ENCODE measurements at places on chromosomes 6 and 20.

DNA sequence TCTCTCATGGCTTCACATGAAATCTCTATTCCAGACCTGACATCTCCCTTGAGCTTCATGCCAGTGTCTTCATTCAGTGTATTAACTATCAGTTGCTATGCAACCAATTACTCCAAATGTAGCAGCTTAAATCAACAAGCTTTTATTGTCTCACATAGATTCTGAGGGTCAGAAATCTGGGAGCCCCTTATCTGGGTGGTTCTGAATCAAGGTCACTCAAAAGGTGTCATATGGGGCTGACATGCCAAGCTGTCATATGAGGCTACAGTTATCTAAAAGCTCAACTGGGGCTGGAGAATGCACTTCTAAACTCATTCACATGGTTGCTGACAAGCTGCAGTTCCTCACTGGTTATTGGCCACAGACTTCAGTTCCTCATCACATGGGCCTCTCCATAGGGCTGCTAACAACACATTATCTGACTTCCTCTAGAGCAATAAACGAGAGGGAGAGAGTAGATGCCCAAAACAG lies 7.3 kb upstream of the CGA start:
- DNase-seq: no peak

DNA sequence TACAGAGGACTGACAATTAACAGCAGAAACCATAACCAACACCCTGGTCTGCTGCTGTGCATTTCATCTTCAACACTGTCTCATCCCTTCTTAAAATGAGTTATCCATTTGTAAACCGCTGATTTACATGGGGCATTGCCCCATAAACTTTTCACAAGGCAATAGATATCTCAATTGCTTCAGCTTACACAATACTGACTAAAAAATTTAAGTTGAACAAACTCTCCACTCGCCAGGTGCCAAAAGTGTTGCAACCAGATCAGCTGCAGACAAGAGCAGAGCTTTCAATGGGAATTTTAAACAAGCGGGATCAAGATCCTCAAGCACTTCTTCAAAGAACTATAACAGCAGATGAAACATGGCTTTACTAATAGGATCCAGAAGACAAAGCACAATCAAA lies 183.0 kb downstream of the TASP1 start:
- no peak for DNase-seq

DNA sequence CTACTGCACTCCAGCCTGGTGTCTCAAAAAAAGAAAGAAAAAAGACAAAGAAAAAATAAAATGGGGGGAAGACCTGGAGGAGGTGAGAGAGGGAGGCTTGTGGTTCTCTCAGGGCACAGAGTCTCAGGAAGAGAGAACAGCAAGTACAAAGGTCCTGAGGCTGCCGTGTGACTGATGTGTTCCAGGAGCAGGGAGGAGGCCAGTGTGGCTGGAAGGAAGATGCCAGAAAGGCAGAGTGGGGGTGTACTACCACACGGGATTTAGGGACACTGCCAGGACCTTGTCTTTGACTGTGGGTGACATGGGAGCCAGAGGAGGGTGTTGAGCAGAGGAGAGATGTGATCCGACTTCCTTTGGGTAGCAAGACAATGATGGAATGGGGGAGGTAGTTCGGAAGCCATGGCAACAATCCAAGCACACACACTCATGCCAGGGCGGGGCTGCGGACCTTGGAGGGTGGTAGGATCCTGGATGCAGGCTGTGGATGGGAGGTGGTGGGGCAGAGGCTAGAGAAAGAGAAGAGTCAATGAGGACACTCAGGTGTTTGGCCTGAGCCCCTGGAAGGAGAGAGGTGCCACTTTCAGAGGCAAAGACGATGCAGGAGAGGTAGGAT lies 136.4 kb upstream of the PTPN1 start:
- DNase-seq: no peak

- no peak for DNase-seq
These were observed 108.0 kb downstream of the ADGRG6 start for GRCh38 chr6:142409794-142410193.

GRCh38 chr6:17096096-17096495 lies 5.8 kb upstream of the STMND1 start:
- no peak for DNase-seq

DNA sequence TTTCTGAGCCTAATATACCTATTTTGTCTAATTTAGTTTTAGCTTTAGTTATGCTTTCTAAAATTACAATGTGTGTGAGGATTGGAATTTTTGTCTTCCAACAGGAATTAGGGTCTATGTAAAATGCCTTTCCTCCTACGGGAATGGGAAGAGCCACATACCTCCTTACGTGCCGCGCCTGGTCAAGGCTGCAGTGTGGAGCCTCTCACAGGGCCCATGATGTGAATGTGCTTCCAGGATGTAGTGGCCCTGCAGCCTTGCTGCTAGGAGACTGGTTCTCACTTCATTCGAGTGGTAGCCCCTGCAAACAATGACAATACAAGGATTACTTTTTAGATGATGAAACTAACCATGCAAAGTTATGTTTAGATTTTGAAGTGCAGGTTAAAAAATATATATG lies 110.2 kb downstream of the SOBP start:
- DNase-seq: no peak

- no peak for DNase-seq
These were observed 906 bp upstream of the FOXP4 start for GRCh38 chr6:41545247-41545702.

DNA sequence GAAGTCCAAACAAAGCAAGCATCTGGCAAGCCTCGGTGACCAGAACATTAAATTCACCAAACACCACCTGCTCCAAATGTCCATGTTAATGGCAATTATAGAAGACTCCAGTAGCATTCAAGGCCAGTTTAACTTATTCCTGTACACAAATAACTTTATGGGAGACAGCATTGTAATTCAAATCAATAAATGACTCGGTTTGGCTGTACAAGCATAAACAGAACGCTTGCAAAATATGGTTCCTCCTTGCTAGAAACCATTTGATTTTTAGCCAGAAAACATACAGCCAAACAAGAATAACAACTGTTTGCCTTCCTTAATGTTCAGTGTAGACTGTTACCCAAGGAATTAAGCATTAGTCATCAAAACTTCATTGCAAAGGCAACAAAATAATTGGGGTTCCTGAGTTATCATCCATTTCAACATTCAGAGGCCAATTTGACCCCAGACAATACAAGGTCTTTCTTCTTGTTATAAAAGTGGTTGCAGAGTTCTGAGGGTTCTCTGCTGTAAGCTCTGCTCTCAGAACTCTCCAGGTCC lies 125.1 kb downstream of the BFSP1 start:
- no peak for DNase-seq

- DNase-seq: no peak
These were observed 49.8 kb upstream of the THEMIS start for GRCh38 chr6:127950566-127951145.

DNA sequence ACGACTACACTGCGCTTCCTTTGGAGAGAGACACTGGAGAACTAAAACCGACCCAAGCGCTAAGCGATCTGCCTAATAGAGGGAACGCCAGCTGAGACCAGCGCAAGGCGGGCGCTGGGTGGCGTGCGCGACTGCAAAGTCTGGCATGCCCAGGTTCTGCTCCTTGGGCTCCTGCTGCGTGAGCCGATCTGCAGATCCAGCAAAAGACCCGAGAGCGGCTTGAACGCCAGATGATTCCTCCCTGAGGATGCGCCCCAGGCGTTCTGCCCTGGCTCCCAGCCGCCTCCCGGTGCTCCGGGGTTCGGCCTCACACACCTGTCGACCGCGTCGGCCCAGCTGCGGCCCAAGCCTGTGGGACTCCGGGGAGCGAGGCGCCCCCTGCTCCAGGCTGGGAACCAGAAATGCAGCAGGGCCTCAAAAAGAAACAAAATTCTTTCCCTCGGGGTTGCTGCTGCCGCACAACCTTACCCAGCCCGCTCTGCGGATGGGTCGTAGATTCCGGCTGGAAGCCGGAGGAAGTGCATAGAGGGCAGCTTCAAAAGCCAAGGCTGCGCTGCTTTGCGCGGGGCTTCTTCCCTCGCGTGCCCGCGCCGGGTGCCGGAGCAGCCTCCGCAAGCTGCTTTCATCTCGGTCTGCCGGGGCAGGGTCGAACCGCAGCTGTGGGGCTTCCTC lies 17.9 kb upstream of the PRDM13 start:
- peak; percentile 45 for DNase-seq

- no peak for DNase-seq
These were observed 68.4 kb downstream of the PCSK2 start for GRCh38 chr20:17295151-17295726.

- no peak for DNase-seq
These were observed 2.8 kb upstream of the FOXC1 start for GRCh38 chr6:1606780-1607515.

DNA sequence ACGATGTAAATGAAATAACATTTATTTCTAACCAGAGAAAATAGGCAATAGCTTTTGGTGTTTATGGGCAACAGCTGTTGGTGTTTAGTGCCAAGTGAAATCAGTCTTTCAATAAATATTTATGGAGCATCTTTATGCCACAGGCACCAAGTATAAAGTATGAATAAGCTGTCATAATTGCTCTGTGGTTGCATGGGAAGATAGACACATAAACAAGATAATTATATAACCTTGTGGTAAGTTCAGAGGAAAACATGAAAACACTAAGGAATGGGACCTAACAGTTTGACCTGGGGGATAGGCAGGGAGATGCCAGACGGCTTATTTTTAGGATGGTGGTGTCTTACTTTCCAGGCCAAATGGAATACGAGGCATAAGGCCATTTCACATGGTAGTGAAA lies 110.9 kb downstream of the GFRAL start:
- no peak for DNase-seq

DNA sequence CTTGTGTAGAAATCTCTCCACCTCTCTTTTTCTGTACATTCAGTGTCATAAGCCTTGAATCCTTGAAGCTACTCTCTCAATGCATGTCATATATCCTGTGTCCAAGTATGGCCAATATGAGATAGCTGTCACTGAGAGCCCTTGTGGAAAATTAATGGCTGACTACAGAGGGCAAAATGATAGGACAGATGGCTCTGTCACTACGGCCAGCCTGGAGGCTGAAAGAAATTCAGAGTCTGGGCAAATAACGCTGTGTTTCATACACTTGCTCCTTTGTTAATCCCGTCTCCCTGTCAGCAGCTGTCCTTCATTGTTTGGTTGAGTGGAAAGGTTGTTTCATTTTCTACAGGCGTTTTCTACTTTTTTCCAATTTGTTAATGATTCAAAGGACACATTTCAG lies 70.4 kb upstream of the VGLL2 start:
- no peak for DNase-seq

DNA sequence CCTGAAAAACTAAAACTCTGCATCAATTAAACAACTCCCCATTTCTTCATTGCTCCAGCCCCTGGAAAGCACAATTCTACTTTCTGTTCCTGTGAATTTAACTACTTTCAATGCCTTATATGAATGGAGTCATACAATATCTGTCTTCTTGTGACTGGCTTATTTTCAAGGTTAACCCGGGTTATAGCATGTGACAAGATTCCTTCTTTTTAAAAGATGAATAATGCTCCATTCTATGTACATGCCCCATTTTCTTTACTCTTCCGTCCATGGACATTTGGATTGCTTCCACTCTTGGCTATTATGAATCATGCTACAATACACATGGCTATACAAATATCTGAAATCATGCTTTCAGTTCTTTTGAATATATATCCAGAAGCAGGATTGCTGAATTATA lies 334.9 kb upstream of the ID4 start:
- DNase-seq: no peak

DNA sequence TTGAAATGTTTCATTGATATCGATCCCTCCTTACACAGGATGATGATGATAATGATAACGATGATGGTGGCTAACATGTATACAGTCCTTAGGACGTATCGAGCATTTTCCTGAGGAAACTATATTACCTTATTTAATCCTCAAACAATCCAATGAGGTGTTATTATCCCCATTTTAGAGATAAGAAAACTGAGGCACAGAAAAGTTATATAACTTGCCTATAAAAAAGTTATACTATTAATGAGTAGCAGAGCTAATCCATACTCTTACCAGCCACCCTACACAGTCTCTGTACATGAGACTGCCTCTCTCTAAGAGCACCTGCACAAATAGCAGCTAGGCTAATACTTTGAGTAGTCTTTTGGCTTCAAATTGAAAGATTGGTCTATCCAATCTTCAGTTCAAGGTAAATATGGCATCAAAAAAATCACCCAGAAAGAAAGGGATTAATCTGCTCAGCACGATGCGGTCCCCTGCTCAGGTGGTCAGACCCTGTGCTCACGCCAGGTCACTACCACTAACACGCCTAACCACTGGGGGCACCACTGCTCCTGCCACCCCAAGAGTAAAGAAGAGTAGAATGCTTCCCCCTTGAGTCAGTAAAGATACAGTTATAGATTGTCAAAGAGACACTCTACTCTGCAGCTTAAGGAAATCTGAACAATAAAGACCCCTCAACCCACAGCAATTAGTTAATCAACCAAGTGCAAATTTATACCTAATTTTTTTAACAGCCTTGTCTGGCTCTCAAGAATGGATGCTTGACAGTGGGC lies 15.0 kb downstream of the GABBR1 start:
- DNase-seq: no peak

DNA sequence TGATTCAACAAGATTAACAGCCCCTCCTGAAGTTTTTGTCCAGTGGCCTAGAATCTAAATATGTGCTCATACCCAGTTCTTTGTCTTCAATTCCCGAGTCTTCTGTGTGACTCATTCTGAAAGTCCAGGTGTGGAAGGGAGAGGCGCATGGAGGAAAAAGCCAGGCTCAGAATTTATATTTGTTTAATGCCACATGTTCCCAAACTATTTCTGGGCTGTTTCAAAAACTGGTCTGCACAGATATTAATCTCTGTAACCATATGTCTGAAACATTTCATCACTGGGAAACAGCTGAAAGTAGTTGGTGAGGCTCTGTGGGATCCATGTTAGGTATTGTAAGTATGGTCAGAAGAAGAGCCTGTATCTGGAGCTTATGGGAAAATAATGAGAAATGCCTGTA lies 266.0 kb downstream of the PAX1 start:
- DNase-seq: no peak

DNA sequence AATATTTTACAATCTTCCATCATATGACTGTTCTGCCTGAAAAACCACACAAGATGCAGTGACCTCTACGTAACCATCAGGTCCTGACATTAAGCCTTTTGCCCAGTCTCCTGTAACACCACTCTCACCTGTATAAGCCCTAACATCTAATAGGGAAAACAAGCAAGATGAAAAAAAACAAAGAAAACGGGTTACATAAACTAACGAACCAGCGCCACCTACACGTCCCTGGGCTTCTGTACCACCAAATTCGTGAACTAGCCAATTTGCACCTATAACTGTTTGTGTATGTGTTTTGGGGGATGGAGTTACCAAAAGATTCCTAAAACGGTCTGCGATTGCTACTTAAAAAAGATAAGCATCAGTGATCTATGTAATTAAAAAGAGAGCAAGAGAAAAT lies 70.2 kb downstream of the BLOC1S5 start:
- DNase-seq: no peak

DNA sequence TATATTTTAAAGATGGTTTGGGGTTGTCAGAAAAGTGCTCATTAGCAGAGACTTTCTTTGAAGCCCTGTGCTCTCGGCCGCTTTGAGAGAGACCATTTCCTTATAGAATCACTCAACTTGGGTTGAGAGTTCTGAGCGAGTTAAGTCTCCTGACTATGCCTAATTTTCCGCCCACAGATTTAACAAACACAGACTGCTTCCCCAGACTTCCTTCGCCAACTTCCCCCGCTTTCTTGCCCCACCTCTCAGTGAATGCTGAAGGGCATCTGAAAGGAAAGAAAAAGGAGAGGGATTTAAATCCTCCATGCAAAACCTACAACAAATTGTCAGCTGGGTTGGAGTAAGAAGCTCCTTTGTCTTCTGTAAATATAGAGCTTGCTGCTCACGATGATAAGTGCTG lies 224.0 kb downstream of the EYA2 start:
- DNase-seq: no peak

Measured in naive thymus-derived CD8-positive, alpha-beta T cell (primary cell).